AG08395 (cell line): ENCODE measurements at places on chromosomes 6 and 20.

- DNase-seq = no peak
These were observed 26.9 kb downstream of the TTLL2 start for GRCh38 chr6:167351656-167352345.

DNA sequence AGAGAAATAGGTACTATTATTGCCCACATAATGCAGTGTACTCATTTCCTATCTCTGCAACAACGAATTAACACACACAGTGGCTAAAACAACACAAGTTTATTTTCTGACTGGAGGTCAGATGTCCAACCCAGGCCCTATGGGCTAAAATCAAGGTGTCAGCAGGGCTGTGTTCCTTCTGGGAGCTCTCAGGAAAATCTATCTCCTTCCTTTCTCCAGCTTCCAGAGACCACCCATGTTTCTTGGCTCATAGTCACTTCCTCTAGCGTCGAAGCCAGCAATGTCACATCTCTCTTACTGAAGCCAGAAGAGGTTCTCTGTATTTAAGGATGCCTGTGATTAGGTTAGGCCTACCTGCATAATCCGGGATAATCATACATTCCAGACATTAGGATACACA, 60.9 kb upstream of the TOP1 start:
- no peak for DNase-seq

GRCh38 chr20:14963262-14963663, 625.9 kb upstream of the FLRT3 start:
- peak; percentile 70 for DNase-seq

- no peak for DNase-seq
These were observed 16.7 kb downstream of the BTN1A1 start for GRCh38 chr6:26516481-26517427.

DNA sequence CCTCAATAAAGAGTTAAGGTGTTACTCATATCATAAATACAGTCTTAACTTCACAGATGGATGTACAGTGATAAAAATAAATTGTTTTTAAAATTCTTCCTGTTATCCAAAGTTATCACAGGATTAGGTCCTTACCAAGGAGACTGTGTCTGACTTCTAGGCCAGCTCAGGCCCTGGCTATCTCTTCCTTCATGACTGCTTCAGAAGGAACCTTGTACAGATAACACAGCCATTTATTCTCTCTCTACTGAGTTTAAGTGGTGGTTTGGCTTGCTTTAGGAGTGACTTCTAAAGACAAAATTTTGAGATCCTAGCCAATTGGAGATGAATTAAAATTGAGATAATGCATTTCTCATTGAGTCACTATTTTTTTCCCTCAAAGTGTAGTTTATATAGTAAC, 40.8 kb upstream of the RNF182 start:
- no peak for DNase-seq

DNA sequence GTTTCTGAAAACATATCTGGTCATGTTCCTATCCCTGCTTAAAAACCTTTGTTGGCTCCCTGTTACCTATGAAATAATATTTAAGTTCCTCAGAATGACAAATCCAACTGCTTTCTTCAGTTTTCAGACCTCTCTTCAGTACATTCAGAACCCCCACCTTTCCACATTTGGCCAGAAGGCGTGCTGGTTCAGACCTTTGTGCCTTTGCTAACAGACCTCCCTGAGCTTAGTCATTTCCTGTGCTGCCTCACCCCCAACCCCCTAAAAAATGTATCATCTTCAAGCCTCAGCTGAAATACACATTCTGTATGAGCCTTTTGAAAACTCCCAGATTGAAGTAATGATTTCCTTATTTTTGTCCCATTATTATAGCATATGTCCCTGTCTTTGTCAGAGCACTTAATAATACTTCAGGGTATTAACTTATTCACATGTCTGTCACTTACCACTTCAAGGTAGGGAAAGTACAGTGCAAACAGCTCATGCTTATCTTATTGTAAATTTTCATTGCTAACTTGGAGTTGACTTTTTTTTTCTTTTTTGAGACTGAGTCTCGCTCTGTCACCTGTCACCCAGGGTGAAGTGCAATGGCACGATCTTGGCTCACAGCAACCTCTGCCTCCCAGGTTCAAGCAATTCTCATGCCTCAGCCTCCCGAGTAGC, 19.7 kb downstream of the FAM217A start:
- DNase-seq = peak; percentile 88

DNA sequence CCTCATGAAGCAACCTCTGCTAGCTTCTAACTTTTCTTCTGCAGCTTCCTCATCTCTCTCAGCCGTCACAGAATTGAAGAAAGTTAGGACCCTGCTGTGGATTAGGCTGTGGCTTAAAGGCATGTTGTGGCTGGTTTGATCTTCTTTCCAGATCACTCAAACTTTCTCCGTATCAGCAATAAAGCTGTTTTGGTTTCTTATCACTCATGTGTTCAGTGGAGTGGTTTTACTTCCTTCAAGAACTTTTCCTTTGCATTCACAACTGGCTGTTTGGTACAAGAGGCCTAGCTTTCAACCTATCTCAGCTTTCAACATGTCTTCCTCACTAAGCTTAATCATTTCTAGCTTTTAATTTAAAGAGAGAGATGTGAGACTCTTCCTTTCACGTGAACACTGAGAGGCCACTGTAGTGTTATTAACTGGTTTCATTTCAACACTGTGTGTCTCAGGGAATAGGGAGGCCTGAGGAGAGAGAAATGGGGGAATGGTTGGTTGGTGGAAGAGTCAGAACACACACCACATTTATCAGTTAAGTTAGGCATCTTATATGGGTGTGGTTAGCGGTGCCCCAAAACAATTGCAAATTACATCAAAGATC, 17.2 kb downstream of the ZSCAN23 start:
- DNase-seq = no peak

GRCh38 chr20:10330071-10330470, 104.0 kb downstream of the MKKS start:
- DNase-seq = no peak

DNA sequence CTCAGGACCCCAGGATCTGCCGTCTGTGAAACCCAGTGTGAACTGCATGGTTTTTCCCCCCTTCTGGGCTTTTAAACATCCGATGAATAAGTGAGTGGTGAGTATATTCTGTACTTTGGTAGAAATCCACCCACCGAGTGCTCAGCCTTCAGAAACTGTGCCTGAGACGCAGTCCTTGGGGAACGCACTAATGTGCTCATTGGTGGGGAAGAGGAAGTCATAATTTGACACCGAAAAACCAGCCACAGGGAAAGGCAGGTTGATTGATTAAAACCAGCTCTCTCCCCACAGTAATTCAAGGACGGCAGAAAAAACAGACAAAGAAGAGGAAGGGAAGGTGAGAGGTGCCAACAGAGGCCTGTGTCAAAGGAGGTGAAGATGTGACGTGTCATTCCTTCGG, 21.7 kb downstream of the EDN3 start:
- DNase-seq = no peak

DNA sequence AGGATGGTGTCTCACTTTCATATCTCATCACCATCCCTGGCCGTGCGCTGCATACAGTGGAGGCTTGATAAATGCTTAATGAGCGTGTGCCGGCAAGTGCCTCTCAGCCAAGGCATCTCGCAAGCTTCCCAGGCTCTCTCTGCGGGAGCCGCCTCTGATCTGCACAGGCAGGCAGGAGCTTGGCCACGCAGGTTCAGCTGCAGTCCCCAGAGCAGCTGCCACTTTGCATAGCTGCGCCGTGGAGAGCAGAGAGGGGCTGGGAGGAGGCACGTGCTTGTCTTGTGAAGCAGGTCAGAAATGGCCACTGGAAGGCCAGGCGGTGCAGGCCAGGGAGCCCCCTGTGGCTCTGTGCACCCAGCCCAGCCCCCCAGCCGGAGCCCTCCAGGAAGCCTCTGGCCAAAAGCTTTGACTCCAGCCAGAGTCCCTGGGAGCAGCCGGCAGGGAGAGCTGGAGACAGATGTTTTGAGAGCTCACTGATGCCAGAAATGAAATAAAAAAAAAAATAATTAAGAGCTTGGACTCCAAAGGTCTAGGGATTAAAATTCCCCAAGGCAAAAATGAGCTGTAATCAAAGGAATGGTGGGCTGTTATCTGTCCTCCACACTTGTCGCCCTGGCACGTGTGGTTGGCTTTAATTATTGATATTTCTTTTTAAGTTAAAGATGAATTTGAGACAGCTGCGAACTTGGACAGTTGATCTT, 377.0 kb downstream of the CDH4 start:
- no peak for DNase-seq

DNA sequence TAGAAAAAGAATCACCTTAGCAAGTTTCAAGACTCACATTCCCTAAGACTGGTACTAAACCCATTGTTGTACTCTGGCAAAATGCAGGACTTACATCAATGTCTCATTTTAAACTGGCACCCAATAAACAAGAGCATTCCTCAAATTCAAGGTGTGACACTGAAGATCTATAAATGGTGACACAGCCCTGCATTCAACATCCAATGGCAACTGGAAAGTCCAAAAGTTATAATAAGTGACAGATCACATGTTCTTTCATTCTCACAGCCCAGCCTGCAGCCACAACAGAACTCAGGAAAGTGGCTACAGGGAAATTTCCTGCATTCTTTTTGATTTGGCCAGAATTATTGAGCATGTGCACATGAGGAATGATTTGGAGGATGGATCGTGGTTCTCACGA, 57.5 kb downstream of the MBOAT1 start:
- DNase-seq = no peak

DNA sequence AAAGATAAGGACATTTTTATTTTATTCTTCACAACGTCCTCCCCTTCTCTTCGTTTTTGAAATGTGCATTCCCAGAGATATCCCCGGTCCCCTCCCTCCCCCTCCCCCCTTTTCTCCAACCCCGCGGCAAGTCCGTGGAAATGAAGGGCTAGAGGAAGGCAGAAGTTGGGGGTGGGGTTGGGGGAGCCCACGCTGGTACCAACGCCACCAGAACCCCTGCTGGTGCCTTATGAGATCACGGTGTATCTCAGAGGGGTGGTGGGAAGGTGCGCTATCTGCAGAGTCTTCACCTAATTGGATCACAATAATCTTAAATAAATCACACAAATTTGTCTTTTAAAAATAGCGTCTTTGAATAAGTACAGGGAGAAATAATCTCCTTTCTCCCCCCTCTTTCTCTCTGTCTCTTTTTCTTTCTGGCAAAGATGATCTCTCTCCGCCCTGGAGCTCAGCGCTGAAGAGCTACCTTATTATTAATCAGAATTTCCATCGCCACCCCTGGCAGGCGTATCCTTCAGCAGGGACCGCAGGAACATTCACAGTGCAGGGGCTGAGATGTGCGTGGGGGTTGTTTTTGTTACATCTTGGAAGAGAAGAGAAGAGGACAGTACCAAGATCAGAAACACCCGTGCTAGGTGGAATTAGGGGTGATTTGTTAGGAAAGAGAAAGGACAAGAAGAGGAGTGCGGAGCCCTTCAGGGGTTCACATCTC, 915 bp downstream of the CLVS2 start:
- no peak for DNase-seq

DNA sequence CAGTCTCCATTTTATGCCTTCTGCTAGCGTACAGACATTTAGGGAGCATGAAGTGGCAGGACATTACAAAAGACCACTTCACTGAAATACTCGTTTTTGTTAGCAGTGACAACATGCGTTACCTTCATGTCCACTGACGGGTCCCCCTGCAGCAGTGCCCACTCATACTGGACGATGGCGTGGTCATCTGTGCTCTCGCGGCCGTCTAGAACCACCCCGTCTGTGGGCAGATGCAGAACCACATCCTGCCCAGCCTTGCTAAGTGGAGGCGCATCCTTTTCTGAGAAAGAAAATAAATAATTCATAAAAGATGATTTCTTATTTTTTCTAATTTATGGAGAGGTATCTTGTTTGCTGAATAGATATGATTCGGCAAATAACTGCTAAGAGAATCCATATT, 11.3 kb downstream of the LRP11 start:
- DNase-seq = no peak

DNA sequence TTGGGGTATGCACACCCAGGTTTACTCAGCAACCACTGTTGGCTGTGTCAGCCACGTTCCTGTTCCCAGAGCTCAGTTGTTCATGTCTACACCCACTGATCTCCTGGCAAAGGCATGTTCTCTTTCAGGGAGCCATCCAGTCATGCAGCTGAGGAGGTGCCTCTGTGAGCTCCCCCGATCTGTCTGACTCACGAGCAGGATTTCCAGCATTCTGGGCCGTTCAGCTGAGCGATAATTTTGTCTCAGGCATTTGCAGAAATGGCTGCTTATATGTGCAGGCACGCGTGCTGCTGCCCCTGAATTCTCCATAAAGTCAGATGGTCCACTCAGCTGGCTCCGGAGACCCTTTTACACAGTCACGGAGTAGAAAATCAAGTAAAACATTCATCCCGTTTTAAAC, 78.4 kb upstream of the IYD start:
- peak; percentile 74 for DNase-seq

- DNase-seq = no peak
These were observed 19.0 kb downstream of the SENP6 start for GRCh38 chr6:75620381-75621304.

- peak; percentile 6 for DNase-seq
These were observed 98.8 kb downstream of the HUS1B start for GRCh38 chr6:558089-558488.

- no peak for DNase-seq
These were observed 131.2 kb upstream of the RIN2 start for GRCh38 chr20:19626896-19627295.

GRCh38 chr6:155340464-155341129, 26.3 kb upstream of the TFB1M start:
- DNase-seq = peak; percentile 66

GRCh38 chr6:20404641-20405032, 3.0 kb downstream of the E2F3 start:
- DNase-seq = peak; percentile 52

- no peak for DNase-seq
These were observed 134.9 kb upstream of the CEP162 start for GRCh38 chr6:84362193-84362821.

DNA sequence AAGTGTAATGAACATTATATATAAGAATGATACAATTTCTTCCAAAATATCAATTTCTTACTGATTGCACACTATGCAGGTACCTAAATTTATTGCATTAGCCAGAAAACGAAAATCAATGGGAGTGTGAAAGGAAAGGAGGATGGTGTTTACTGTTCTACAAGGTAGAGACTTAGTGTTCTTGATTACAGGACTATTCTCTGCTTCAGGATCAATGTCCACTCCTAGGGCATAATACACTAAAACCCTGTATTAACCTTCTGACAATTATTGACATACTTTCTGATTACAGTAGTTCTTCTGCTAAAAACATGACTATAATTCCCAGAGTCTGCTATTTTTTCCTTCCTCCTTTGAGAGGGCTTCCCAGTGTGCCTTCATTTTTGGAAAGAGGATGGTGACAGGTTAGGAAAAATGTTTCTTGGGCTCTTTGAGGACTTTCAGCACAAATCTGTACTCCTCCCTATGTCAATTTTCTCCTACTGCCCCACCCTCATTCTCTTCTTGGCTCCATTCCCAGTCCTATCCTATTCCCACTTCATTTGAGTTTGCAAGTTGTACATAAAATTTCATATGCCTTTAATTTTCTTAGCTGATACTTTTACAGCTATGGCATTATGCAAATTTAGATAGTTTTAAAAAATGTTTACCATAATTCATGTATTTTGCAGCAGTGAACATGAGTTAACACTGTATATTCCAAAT, 278.9 kb downstream of the CENPW start:
- no peak for DNase-seq
